ENCODE measurements at places on chromosomes 4 and X.

GRCh38 chrX:149074398-149074797, 430.7 kb downstream of the IDS start:
- no peak for DNase-seq

DNA sequence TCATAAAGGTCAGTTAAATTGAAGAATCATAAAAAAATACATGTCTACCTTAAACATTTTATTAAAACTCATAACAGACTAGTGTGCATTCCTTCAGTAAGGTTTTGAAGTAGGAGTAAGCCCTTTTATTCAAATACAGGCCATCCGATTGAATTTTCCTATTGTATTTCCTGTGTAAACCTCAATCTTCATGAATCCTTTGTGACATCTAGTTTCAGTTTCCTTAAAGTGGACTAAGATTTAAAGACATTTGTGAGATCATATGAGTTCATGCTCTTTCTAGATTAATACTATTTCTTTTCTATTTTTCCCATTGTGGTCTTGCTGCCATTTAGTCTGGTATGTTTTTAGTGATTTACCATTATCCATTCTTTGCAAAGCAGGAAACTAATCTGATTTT, 644.7 kb upstream of the BOD1L1 start:
- DNase-seq: no peak

DNA sequence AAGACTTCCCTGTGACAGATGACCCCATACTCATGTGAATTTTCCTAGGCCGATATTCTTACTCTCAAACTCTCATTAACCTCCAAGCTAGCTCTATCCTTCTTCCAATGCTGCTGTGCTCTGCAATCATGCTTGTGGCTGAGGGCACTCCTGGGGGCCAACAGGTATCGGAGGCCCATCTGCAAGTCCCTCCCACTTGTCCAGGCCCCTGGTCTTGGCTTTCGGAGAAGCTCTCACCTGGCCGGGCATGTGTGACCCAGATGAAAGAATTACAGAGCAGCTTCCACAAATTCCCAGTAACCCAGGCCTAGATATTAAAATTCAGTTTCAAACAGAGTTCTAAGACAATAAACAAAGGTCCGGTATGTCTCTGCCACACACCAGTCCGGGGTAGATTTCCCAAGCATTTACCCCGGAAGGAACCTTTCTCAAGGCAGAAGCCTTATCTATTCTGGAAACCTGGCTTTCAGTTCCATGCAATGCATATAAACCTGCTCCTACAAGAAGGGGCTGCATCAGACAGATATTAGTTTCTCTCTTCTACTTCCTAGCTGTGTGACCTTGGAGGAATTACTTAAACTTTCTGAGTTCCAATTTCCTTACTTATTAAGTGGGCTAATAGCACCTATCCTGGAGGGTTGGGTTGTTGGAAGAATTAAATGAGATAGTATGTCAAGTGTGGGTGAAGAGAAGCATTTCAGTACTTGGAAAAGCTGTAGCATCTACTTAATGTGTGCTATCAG, 270.8 kb downstream of the PTTG2 start:
- DNase-seq: no peak

- no peak for DNase-seq
Measured at GRCh38 chr4:137376312-137376711, 156.0 kb downstream of the PCDH18 start.

DNA sequence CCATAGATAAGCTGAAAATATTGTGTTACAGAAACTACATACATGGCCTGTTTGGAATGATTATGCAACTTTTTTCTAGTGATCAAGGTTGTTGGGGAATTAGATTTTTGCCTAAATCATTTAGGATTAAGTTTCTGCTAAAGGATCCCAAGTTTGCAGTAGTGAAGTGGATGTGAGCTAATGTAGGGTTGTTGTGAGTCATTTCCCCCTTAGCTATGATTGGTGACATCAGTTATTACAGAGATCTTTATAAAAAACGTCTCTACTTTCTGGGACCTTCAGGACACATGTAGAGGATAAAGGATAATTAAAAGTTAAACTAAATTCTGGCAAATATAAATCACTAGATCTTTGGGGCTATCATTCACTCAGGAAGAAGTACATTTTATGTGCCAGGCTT, 133.3 kb downstream of the GATB start:
- DNase-seq: no peak

DNA sequence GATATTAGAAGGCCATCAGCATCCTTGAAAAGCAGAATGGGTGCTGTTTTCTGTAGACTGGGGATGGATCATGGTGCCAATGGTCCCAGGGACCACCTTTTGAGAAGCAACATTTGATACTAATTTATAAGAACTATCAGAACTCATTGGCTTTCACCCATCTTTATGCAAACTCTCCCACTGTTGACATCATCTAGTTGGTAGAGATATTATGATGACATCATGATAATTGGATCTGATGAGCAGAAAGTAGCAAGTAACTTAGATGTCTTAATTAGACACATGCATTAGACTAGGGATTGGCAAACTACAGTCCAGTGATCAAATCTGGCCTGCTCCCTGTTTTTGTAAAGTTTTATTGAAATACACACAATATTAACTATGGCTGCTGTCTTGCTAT, 181.0 kb downstream of the DCHS2 start:
- no peak for DNase-seq

- no peak for DNase-seq
Measured at GRCh38 chrX:15946783-15947580, 92.4 kb upstream of the AP1S2 start.

- no peak for DNase-seq
Measured at GRCh38 chr4:151315212-151315886, 10.1 kb downstream of the SH3D19 start.

- no peak for DNase-seq
Measured at GRCh38 chrX:133151336-133151735, 54.4 kb upstream of the USP26 start.

DNA sequence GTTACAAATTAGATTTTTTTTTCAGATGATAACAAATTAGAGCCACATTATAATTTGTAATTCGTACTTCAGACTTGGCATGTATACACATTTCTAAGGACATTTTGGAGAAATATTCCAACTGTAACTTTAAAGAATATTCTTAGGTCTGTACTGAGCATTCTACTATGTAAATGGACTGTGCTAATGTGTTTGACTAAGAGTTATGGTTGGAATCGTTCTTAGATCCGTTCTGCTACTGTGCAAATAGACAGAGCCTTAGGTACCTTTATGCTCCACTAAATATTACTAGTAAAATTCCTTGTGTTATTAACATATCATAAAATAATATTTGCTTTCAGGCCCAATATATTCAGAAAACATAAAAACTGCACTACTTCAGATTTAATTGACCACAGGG, 1180.0 kb upstream of the TENM3 start:
- DNase-seq: no peak

DNA sequence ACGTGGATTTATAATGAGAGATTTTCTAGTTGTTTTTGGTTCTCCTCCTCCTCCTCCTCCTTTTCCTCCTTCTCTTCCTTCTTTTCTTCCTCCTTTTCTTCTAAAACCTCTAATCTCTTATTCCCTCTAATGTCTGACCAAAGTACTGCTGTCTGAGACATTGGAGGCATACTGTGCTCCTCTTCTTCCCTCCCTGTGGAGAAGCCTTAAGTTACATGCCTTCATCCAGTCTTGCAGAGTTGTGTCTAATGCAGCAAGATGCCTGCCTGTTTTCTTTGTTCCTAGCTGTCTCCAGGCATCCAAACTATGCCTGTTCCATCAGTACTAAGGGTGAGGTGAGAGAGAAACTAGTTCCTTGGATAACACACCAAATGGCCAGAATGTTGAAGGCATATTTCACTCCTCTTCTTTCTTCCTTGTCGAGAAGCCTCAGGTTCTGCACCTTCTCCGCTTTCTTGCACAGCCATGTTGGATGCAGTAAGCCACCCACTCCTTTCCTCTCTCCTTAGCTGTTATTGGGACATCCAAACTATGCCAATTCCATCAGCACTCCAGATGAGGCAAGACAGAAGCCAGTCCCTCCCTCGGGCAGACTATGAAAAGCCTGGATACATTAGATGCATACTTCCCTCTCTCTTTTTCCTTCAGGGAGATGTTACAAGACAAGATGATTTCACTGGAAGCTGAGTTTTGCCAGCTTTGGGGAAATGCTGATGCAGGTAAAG, 285.7 kb upstream of the TRAM1L1 start:
- DNase-seq: no peak

Measured in NCI-H2227 treated with DMSO at 0.1 percent for 48 hours (cell line).